Epithelial cell of proximal tubule (primary cell): ENCODE measurements at places on chromosomes 3 and 15.

GRCh38 chr15:39803016-39803415, 20.4 kb upstream of the FSIP1 start:
- no peak for DNase-seq

DNA sequence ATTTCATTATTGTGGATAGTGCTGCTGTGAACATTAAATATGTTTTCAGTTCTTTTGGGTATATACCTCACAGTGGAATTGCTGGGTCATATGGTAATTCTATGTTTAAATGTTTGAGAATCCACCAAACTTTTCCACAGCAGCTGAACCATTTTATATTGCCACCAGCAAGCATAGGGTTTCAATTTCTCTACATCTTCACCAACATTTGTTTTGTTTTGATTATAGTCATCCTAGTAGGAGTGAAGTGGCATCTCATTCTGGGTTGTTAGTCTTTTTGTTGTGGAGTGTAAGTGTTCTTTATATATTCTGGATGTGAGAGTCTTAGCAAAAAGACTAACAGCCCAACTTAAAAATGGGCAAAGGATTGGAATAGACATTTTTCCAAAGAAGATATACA, 6.0 kb downstream of the RPUSD2 start:
- no peak for DNase-seq

DNA sequence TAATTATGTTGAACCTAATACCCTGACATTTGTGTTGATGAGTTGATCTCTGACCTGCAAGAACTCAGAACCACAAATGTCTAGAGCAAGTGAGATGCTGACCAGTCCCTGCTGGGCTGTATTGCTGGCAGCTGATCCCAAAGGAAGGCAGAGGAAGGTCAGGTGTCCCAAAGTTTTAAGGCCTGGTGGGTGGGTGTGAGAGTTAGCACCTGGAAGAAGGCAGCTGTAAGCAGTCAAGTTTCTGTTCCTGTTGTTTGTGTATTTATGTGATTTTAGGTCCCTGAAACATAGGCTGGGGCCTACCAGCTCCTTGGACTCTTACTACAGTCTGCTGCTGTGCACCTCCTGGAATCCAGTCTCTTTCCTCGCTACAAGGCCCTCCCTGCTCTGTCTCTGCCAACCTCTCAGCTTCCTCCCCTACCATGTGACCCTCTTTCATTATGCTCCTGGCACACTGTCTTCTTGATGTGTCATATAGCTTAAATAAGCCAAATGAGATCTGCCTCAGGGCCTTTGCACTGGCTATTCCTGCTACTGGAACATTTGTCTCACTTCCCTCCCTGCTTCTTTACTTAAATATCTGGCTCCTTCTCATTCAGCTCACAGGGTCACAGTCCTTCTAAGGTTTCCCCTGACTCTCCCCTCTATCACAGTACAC, 31.0 kb upstream of the ATOSA start:
- no peak for DNase-seq

GRCh38 chr3:160448845-160449635, 546 bp downstream of the TRIM59 start:
- no peak for DNase-seq

DNA sequence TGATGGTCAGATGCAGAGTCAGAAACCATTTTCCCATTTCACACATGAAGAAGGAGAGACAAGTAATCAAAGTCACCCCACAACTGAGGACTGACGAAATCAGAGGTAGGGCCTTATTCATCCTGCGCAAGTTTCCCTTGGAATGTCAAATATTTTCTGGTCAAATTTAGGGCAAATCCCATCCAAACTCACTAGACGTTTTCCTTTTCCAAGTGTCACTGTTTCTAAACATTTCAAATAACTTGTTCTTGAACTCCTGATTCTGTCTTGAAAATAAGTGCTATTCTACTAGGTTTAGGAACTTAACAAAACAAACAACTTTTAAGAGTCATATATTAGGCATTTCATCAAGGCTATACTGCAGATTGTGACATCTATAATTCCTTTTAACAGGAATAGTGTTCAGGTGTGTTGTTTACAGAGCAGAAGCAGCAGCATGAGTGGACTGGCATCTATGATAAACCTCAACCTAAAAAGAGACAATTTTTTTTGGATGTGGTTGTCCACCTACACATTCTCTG, 40.7 kb downstream of the SUMF1 start:
- no peak for DNase-seq

GRCh38 chr3:68943753-68944500, 11.6 kb upstream of the TAFA4 start:
- DNase-seq = no peak

GRCh38 chr15:27670486-27671209, 428.5 kb downstream of the OCA2 start:
- DNase-seq = no peak
